Cerebellum (tissue), 4 donors: ENCODE measurements at places on chromosomes 7 and 10.

DNA sequence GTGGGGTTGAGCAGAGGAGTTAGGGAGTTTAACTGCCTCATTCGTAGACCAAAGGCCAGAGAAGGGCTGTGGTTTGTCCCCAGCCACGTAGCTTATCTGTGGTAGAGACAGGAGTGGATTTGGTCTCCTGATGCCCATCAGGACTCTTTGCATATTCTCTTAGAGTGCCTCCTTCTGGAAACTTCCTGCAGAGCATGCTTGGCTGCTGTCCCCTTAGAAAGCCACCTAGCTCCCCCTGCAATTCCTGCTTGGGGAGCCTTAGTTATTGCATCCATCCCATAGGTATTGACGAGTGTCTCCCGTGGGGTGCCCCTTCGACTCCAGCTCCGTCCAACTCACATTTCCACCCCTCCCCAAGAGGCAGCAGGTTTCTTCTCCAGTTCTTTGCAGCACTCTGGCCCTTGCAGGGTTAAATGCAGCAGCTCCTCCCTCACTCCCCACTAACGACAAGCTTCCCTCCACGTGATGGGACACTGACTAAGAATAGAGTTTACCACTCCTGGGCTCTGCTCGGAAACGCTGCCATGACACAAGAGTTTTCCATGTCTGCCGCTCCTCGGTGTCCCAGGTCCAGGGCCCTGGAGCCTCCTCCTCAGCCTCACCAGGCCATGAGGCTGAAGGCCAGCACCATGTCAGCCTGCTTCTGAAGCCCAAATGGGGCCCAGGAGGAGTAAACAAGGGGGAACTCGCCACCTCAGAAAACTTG, 147.8 kb upstream of the UNC5B start:
- DNase-seq = no peak

DNA sequence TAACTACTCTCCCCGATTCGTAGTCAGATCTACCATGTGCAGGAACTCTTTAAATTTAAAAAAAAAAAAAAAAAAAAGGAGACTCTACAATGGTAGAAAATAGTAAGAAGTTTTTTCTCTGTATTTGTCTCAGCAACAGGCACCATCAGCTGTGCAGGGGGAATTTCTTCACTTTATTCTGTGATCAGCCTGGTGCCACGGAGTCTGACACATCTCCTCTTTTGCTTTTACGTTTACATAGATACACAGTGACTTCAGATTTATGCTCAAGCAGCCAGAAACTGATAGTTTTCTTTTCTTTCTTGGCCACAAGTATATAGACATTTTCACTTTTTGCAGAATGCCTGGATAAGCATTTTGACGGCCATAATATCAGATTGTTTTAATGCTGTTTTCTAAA, 190.6 kb upstream of the AKR1E2 start:
- no peak for DNase-seq

DNA sequence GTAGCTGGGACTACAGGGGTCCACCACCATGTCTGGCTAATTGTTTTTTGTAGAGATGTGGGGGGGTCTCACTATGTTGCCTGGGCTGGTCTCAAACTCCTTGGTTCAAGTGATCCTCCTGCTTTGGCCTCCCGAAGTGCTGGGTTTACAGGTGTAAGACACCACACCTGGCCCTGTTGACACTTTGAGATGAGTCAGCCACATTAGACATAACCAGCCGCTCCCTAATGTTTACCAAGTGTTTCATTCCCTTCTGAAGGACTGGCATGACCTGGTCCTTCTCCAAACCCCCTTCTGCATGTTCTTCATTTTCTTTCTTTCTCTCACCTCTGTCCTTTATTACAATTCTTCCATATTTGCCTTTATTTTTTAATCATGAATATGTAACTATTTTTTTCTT, 67.8 kb downstream of the TAF3 start:
- no peak for DNase-seq

- DNase-seq = no peak
Measured at GRCh38 chr10:101572126-101572525, 15.9 kb downstream of the POLL start.

DNA sequence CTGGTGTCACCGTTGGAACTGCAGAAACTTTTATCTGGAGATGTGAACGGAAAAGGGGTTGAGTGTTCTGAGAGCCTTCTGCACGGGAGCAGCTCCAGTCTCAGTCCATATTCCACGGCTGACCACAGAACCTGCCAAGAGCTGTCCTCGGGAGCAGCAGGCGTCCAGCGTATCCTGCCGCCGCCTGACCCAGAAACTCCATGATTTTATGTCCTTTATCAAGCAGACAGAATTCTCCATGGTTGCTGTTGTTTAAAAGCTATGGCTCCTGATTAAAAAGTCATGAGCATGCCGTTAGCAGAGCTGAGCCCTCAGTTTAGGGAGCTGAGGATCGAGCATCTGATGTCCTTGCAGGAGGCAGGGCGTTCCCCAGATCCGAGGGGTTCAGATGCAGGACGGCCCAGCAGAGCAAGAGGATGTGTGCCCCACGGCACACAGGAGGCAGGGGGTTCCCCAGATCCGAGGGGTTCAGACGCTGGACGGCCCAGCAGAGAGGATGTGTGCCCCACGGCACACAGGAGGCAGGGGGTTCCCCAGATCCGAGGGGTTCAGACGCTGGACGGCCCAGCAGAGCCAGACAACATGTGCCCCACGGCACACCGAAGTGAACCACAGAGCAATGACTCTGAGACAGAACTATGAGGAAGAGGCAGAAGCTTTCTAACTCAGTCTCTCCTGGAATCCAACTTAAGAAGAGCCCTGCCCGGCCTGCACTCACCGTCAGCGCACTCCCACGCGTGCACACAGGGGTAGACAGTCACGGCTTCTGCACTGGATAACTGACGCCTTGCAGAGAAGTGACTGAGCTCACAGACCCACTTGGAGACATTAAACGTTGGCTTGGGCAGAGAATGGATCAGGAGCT, 96.4 kb downstream of the WDR37 start:
- DNase-seq = peak; percentile 40

DNA sequence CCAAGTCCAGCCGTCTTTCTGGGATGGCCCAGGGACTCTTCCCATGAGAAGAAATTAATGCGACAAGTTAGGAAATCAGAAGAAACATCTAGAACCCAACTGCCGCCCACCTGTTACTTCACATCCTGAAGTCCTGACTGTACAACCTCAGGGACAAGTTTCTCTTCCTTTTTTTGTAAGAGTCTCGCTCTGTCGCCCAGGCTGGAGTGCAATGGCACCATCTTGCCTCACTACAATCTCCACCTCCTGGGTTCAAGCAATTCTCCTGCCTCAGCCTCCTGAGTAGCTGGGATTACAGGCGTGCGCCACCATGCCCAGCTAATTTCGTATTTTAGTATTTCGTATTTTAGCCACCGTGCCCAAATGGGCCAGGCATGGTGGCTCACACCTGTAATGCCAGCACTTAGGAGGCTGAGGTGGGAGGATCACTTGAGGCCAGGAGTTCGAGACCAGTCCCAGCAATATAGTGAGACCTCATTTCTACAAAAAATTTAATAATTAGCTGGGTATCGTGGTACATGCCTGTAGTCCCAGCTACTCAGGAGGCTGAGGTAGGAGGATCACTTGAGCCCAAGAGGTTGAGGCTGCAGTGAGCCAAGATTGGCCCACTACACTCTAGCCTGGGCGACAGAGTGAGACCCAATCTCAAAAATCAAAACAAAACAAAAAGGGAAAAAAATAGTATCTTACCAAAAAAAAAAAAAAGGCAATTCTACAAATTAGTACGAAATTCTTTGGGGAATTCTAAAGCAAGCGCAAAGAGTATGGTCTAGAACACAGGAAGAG, 20.8 kb downstream of the LAT2 start:
- DNase-seq = no peak

DNA sequence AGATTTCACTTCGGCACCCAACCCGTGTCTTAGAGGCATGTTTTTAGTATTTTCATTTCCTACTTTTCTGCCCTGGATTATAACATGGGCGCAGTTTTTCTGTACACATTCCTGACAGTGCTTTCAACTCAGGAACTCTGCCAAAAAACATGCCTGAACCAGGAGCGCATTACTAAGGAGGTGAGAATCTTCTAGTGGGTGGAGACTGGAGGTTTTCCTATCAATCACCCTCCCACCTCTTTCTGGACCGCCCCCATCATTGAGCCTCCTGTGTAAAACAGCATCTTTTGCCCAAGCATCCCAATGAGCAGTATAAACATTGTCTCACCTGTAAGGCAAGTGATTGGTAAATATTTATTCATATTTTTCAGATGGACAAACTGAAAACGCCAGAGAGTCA, 53.2 kb downstream of the STK17A start:
- no peak for DNase-seq

GRCh38 chr10:97640868-97641811, 669 bp downstream of the PI4K2A start:
- DNase-seq = peak; percentile 7

DNA sequence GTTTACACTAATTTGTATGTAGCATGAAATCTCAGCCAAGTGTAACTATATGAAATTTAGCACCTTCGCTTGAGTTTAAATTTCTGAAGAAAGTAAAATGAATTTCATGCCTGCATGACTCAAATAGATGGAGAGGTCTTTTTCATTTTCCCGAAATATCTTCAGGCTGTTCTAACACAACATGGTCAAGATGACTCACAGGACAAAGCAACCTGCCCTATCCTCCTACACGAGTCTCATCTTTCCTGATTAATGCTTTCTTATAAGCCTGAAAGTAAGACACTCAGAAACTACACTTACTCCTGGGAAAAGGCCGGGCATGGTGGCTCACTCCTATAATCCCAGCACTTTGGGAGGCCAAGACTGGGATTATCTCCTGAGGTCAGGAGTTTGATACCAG, 41.2 kb downstream of the CH25H start:
- DNase-seq = no peak

DNA sequence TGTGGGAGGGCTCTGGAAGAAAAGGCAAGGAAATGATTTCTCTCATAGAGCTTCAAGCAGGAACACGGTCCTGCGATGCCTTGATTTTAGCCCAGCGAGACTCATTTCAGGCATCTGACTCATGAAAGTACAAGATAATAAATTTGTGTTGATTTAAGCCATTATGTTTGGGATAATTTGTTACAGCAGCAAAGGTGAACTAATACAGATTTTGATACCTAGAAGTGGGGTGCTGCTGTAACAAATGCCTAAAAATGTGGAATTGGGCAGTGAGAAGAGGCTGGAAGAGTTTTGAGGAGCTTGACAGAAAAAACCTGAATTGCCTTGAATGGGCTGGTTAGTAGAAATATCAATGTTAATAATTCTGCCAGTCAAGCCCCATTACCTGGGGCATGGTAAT, 44.1 kb upstream of the NRF1 start:
- DNase-seq = no peak

DNA sequence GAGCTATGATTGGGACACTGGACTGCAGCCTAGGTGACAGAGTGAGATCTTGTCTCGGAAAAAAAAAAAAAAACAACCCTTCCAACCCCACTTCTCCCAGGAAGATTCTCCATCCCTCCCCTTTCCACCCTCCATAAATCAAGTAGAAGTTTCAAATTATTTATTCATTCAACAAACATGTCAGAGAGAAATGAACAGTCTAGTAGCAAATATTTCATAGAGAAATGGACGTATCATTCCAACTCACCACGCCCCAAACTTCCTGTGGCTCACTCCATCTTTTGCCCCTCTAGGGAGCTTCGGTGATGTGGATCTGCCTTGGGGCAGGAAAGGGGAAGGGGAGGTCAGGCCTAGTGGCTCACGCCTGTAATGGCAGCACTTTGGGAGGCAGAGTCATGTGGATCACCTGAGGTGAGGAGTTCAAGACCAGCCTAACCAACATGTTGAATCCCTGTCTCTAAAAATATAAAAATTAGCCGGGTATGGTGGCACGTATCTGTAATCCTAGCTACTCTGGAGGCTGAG, 638 bp upstream of the TRAPPC14 start:
- DNase-seq = no peak

GRCh38 chr7:73329861-73330581, 2.1 kb downstream of the FKBP6 start:
- no peak for DNase-seq

- DNase-seq = no peak
Measured at GRCh38 chr7:30886608-30887011, 25.0 kb upstream of the AQP1 start.

- no peak for DNase-seq
Measured at GRCh38 chr10:607545-608185, 81.8 kb downstream of the DIP2C start.

DNA sequence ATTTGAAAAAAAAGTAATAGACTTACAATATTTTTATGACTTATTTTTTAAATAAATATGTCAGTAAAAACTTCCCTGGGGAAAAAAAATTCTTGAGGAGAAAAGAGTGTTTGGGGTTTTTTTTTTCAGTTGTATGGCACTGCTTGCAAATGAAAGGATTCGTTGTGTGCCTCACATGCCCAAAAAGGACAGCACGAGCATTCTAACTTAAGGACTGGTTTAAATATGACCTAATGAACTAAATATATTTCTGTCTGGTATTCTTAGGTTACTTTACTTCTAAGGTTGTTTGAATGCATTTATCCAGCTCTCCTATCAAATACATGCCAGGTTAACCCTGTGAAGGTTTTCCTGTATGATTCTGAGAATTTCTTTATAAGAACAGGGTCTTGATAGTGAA, 988 bp upstream of the CD36 start:
- DNase-seq = no peak

DNA sequence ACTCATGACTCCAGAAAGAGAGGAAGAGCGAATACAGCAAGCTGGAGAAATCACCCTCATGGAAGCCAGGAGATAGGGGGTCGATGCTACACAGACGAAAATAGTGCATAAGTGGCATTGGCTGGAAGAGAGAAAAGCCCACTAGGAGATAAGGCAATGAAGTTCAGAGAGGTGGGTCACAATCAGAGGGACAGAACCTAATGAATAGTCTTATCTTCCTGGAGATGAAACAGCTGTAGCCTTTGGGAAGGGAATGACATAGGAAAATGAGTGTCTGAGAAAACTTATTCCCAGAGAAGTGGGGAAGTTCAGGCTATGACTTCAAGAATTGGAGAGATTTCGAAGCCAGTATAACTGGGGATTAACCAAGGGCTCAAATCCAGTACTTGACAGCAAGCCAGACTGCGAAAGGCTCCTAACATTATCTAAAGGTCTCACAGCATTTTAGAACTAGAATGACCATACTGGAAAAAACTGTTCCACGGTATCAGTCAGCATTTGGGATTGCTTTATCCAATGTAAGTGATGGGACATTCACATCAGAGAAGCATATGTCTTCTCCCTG, 211.1 kb downstream of the ZNF365 start:
- DNase-seq = no peak

- DNase-seq = no peak
Measured at GRCh38 chr10:86265236-86265894, 101.2 kb downstream of the GRID1 start.

- DNase-seq = no peak
Measured at GRCh38 chr10:95877881-95878280, 29.9 kb upstream of the CC2D2B start.
